ENCODE measurements at places on chromosomes 12 and 14.

DNA sequence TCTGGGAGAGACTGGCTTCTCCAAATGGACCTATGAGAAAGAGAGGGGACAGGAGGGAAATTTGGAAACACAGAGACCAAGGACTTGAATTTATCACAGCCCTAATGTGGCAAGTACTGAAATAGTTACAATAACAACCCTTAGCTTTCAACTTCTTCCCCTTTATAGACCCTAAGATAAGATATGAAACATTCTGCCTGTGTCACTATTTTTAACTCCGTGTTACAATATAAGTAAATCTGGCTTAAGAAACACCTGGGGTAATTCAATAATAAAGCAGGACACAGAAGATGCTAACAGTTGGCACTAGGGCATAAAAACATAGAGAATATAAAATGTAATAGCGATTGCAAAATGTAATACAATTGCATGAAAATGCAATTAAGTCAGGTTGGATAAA is 216.4 kb downstream of the NOVA1 start:
- no peak for DNase-seq

DNA sequence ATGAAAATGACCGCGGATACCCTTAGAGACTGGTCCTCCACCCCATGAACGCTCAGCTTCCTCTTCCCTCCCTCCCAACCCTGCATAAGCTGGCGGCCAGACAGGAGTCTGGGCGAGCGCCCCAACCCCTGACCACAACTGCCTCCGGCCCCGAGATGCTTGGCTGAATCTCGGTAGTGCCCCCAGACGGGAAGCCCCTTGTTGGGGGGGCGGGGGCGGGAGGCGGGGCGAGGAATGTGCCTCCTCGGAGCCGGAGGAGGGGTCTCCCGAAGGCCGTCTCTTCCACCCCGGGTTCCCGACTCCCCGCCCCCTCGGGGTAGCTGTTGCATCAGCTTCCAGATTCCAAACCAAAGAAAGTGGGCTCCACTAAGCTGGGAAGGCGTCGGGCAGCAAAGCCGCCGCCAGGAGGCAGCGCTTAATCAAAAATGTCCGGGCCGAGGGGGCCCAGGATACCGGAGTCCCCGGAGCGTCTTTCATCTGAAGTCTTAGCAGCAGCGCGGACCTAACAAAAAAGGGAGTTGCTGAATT is 7.1 kb upstream of the MRPL52 start:
- DNase-seq, result peak; percentile 93

GRCh38 chr14:104126753-104127152 is 11.6 kb upstream of the KIF26A start:
- no peak for DNase-seq

GRCh38 chr12:11666131-11667050 is 16.9 kb downstream of the ETV6 start:
- DNase-seq, result no peak

DNA sequence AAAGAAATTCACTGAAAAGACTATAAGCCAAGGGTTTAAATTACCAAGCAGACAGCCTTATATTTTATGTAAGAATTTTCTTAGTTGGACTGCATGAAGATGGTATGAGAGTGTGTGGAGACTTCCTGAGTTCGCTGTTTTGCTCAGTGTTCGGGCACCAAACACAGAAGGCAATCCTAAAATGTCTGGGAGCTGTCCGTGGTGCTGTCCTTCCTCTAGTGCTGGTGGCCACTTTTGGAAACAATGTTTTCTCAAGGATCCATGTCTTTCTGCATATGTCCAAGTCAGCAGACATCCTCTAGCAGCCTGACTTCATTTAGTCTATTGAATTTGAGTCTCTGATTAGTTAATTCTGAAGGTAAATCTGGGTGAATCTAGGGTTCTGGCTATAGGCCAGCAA is 135.8 kb downstream of the SLC8A3 start:
- peak; percentile 41 for DNase-seq

DNA sequence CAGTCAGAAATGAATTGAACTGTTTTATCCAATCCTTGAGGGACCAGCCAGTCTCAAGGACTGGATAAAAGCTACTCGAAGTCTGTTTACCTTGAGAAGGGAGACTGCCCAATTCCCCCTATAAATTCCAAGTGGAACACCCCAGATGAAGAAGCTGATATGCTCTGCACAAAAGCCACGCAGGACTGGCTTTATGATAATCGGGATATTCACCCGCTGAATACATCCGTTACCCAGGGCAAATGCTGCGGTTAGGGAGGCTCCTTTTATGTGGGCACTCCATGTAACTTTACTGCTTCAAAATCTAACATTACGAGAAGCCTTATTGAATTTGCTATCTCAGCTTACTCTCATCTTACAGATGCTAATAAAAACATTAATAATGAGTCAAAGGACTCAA is 119.1 kb downstream of the DENND5B start:
- DNase-seq, result no peak

GRCh38 chr12:71392521-71393145 is 47.0 kb upstream of the LGR5 start:
- DNase-seq, result peak; percentile 87

DNA sequence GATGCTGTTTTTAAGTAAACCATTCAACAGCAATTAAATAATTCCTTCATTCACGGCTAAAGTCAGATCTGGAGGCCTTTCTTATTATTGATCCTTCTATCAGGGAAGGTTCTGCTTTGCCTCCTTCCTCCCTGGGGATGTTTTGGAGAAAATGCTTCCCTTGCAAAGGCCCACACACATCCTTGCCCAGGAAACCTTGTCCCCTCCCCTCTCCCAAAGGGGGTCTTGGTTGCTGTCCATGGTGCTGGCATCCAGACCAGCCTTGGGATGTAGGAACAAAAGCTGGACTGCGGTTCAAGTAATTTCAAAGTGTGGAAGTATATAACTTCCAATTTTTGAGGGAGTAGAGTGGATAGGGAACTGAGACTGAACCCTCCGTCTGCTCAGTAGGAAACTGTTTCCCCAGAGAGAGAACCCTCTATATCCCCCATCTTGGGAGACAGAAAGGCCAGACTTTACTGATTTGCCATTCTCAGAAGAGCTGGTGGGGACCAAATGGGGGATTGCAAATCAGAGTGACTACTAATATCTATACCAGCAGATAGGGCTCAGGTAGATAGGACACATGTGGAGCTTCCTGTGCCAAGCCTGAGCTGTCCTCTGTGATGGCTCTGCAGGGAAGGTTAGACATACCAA is 5.6 kb downstream of the MARCHF9 start:
- DNase-seq, result no peak

DNA sequence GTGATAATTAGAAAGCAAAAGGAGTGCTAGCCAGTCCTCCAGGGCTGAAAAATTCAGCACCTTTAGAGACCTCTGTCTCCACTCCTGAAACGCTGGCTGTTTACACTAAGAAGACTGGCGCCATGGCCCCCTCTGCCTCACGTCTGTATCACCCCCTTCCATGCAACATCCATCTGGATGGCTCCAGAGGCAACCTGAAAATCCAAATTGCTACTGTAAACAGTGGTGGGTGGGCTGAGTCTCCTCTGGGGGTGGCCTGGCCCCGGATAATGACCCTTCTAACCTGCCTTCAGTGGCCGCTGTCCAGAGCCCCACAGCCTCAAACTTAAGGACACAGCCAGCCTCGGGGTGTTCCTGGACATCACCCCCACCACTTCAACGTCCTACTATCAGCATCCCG is 1.4 kb downstream of the PRKD1 start:
- DNase-seq, result no peak

DNA sequence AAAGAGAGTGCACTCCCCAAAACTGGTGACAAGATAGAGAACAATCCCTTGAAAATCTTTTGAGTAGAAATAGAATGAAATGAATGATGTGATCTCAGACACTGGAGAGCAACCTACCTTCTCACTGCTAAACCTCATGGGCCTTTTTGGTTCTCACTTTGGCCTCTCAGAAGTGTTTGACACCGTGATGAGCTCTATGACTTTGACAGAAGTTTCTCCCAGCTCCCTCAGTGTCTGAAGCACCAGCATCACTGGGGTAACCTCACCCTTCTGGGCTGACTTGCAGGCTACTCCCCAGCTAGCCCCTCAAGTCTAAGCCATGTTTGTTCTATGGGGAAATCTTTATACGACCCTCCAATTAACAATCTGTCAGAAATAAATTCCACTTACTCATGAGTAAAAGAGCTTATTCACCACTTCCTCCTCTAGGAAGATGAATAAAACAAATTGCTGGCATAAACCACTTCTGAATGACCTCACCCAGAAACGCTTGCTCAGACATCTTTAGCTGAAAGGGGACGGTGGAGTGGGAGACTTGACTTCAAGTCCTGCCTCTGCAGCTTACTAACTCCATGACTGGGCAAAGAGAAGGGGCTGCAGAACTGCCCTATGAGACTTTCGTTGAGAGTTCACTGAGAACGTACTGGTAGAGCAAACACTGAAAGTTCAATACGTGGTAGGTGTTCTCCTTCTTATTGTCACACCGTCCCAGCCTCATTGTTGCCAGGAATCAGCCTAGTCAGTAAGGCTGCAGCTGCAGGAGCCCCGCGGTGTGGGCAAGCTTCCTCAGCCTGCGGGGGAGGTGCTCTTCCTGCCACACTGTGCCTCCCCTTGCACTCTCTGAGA is 46.5 kb downstream of the ST8SIA1 start:
- no peak for DNase-seq
